ENCODE measurements at places on chromosomes 7 and 10. TPM values are rescaled to one million over a fixed set of nuclear protein-coding genes. Genes with fewer than 3 reads are reported as not detected.
A peak's percentile ranks its signal among the peaks of the same experiment; 100 is the strongest.

Gene MYO3A
- total RNA-seq = not detected

GRCh38 chr10:34638406-34639054 lies 176.6 kb downstream of the PARD3 start:
- DNase-seq = peak; percentile 84

Gene DUSP5
- 34.1 TPM for total RNA-seq

Gene GJD4
- not detected for total RNA-seq

Measured in dermis microvascular lymphatic vessel endothelial cell (primary cell).